ENCODE measurements at places on chromosomes 4 and X.

- DNase-seq, result no peak
Measured at GRCh38 chrX:53305996-53306937, 24.9 kb upstream of the IQSEC2 start.

DNA sequence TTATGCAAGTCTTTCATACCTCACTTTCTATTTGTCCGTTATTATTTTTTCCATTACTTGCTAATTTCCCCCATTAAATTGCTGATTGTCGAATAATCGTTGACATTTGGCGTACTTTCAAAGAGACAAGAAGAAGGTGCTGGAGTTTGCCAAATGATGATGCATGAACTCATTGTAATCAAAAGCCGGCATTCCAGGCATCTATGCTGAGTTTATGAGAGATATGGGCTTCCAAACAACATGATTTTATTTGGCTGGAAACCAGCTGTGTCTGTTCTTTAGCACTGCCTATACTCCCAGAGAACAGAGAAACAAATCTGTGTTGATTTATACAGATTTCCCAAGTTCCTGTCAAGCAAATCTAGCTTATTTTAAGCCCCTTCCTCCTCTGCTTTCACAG lies 80.8 kb upstream of the RPS6KA3 start:
- no peak for DNase-seq

GRCh38 chrX:112840382-112841113 lies at the start of gene AMOT:
Gene AMOT, minus strand, starts transcription at chrX:112840831. Its CDS starts 17,705 bp downstream, at chrX:112823126.
- peak; percentile 26 for DNase-seq

DNA sequence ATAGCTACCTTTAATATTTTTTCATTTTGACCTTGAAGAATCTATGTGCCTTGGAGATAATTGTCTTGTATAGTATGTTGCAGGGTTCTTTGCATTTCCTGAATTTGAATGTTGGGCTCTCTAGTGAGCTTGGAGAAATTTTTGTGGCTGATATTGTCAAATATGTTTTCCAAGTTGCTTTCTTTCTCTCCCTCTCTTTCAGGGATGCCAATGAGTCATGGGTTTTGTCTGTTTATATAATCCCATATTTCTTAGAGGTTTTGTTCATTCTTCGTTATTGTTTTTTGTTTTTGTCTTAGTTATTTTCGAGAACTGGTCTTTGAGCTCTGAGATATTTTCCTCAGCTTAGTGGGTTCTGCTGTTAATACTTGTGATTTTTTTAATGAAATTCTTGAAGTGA lies 20.7 kb downstream of the RAB40AL start:
- DNase-seq, result no peak

GRCh38 chr4:62460329-62460728 lies 1260.2 kb downstream of the ADGRL3 start:
- DNase-seq, result no peak
